ENCODE measurements at places on chromosomes 6 and 20.

DNA sequence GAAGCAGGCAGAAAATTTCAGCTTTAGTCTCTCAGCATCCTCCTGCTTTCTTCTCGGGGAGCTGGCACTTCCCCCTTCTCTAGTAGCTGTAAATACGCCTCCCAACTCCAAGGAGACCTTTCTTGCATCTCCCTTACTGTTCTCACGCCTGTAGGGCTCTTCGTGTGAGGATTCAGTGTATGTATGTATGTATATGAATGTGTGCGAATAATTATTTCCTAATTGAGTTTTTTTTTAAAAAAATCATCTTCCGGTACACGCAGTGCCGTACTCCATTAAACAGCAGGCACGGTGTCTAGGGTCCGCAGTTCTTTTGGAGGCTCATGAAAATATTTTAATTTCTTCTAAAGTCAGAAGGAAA lies 85.4 kb downstream of the HFE start:
- peak overlapping the region; percentile 96 for H3K4me3 ChIP-seq
- DNase-seq = no peak
- H3K4me1 ChIP-seq = peaks cover 25% of the 10 kb centered on the region

DNA sequence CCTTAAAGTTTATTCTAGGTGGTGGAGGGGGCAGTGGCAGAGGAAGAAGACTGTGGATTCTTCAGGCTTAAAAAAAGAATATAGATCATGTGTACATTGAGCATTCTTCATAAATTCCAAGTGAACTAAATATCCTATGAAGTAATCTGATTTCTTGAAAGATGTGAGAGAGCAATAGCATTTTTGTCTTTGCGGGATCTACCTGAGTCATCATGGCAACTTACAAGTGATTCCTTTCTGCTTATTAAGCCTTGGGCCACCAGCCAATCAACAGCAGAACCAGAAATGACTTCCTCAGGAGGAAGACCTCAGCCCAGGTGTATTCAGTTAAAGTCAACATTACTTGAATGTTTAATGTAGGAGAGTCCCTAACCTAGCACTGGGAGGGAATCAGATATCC lies 756.9 kb downstream of the TFAP2A start:
- H3K4me1 ChIP-seq = no peaks in the 10 kb centered on the region
- DNase-seq = no peak
- no peaks in the 10 kb centered on the region for H3K36me3 ChIP-seq
- H3K4me3 ChIP-seq = no peak overlapping the region
- no peak overlapping the region for H3K27ac ChIP-seq

DNA sequence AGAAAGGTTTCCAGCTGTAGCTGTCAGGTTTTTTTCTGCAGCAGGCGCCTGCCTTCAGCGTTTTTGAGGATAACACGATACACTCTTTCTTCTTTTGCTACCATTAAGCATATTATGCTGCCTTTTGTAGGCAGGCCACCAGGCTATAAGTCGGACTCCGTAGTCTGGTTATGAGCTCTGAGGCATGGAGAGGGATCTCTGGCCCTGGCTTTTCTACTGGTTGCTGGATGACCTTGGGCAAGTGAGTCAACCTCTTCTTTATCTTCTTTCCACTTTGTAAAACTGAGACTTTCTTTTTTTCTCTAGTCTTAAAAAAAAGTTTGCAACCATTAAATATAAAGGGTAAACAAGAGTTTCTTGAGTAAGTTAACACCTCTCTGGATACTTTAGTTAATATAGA lies 120.2 kb downstream of the BCKDHB start:
- no peak for DNase-seq
- H3K27ac ChIP-seq = no peak overlapping the region
- no peak overlapping the region for H3K4me3 ChIP-seq
- no peaks in the 10 kb centered on the region for H3K27me3 ChIP-seq
- H3K36me3 ChIP-seq = peaks cover 4% of the 10 kb centered on the region

DNA sequence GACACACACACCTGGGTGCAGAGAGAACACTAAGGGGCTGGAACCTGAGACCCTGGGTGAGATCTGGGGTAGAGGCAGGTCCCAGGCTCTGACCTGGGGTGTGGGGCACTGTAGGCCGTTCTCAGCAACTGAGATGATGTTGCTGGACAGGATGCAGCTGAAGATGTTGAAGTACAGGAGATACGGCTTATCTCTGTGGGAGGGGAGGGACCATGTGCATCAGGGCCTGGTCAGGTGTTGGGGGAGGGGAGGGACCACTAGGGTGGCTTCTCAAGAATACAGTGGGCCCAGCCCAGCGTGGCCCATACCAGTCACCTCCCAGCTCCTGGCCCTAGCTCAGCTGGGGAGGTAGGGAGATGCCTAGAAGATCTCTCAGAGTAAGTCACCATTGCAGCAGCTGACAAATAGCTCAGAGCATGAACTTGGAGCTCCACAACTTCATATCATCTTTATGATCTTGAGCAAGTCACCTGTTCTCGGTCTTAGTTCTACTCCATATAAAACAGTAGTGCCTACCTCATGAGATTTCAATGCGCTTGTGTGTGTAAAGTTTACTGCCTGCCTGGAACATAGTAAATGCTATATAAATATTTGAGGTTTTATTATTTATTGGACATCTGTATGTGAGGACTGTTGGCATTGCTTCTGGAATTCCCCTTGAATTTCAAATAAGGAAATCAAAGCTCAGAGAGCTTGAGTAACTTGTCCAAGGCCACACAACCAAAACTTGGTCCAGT lies 3.8 kb downstream of the SLC44A4 start:
- no peaks in the 10 kb centered on the region for H3K27me3 ChIP-seq
- no peak overlapping the region for H3K4me3 ChIP-seq
- peaks cover 5% of the 10 kb centered on the region for H3K36me3 ChIP-seq
- H3K27ac ChIP-seq = no peak overlapping the region
- no peak for DNase-seq

DNA sequence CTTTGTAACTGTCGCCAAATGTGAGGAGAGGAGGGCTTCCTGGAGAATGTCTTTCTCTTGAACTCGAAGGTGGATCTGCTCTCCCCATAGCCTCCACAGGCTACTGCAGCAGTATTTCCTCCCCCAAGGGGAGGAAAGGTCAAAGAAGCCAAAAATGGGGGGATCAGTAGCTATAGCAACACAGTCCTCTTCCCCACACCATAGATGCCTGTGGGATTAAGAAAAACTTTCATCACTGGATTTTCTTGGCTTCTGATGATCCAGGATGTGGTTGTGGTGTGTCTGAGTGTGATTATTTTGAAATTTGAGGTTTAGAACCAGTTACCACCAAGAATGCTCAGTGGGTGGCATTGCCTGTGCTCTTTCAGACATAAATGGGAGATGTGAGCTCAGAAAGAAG lies 140.1 kb upstream of the SPACA1 start:
- H3K27ac ChIP-seq = no peak overlapping the region
- DNase-seq = no peak
- no peak overlapping the region for H3K4me3 ChIP-seq

- H3K4me1 ChIP-seq = peaks cover 12% of the 10 kb centered on the region
- no peak overlapping the region for H3K27ac ChIP-seq
- H3K27me3 ChIP-seq = no peaks in the 10 kb centered on the region
- DNase-seq = no peak
- no peak overlapping the region for H3K4me3 ChIP-seq
Observed at GRCh38 chr6:157867981-157868380, 44.9 kb downstream of the SNX9 start.

DNA sequence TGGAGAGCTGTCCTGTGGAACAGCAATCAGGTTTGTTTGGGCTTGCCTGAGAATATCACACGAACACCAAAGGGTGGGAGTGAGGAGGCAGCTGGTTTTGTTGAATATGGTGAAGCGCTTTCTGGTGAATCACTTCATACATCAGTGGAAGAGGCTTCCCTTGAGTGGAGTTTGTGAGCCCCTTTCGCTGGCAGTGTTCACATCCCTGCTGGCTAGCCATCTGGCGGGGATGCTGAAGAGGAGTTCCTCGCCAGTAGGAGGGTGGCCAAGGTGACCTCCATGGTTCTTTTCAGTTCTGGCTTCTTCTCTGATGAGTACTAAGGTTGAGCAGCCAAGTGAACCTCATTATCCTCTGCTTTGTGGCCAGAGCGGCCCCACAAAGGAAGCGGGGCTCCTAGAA lies 37.7 kb upstream of the RNF8 start:
- H3K36me3 ChIP-seq = peaks cover 15% of the 10 kb centered on the region
- H3K4me3 ChIP-seq = no peak overlapping the region
- no peak overlapping the region for H3K27ac ChIP-seq
- peaks cover 13% of the 10 kb centered on the region for H3K4me1 ChIP-seq
- DNase-seq = no peak
- no peaks in the 10 kb centered on the region for H3K27me3 ChIP-seq

DNA sequence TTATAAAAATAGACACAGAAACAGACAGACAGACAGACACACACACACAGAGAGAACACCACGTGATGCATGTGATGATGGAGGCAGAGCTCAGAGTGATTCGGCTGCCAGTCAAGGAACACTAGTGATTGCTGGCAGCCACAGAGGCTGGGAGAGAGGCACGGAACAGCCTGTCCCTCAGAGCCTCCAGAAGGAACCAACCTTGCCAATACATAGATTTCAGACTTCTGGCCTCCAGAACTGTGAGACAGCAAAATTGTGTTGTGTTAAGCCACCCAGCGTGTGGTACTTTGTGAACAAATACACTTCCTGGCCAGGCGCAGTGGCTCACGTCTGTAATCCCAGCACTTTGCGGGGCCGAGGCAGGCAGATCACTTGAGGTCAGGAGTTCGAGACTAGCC lies 9.5 kb upstream of the PARD6B start:
- no peak for DNase-seq
- no peaks in the 10 kb centered on the region for H3K36me3 ChIP-seq
- H3K4me1 ChIP-seq = peaks cover 24% of the 10 kb centered on the region
- H3K27me3 ChIP-seq = peaks cover 3% of the 10 kb centered on the region
- H3K4me3 ChIP-seq = no peak overlapping the region
- peak overlapping the region; percentile 82 for H3K27ac ChIP-seq

GRCh38 chr6:166575205-166575604 lies 11.3 kb downstream of the RAMACL start:
- no peak overlapping the region for H3K4me3 ChIP-seq
- peaks cover 9% of the 10 kb centered on the region for H3K36me3 ChIP-seq
- peaks cover 51% of the 10 kb centered on the region for H3K4me1 ChIP-seq
- DNase-seq = no peak
- H3K27me3 ChIP-seq = no peaks in the 10 kb centered on the region
- H3K27ac ChIP-seq = no peak overlapping the region

GRCh38 chr6:37396571-37397180 lies 36.3 kb upstream of the CMTR1 start:
- H3K4me3 ChIP-seq = no peak overlapping the region
- no peaks in the 10 kb centered on the region for H3K4me1 ChIP-seq

DNA sequence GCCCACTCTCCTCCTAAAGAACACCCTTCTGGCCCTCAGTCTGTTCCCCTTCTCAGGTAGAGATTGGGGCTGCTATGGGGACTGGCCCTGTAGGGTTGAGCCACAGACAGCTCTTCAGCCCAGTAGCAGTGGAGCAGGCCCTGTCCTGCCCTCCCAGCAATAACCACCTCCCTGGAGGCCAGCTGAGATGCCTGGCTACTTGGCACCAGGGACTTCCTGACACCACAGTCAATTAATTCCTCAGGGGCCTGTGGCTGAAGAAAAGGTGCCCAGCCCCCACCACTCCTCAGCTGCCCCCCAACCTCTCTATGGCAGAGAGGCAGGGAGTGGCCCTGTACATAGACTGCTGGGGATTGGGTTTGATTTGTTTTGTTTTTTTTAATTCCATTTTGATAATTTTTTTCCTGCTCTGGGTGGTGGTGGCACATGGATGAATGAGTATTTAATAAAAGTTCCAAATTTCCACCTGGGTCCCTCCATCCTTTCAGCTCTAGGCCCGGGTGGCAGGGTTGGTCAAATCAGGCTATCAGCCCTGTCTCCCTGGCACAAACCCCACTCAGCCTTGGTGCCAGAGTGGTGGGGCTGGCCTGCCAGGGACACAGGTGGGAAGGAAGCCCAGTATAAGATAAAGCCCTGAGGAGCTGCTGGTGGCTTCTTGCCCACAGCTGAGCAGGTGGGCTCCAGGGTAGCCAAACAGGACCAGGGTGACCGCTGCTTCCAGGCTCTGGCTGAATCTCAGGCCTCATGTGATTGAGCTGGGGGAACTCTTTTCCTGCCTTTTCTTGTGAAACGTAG lies 1.9 kb upstream of the DEF6 start:
- H3K27me3 ChIP-seq = no peaks in the 10 kb centered on the region
- peak; percentile 43 for DNase-seq
- no peak overlapping the region for H3K27ac ChIP-seq
- peaks cover 3% of the 10 kb centered on the region for H3K4me1 ChIP-seq
- H3K4me3 ChIP-seq = no peak overlapping the region
